ENCODE measurements at places on chromosomes 3 and 15.

DNA sequence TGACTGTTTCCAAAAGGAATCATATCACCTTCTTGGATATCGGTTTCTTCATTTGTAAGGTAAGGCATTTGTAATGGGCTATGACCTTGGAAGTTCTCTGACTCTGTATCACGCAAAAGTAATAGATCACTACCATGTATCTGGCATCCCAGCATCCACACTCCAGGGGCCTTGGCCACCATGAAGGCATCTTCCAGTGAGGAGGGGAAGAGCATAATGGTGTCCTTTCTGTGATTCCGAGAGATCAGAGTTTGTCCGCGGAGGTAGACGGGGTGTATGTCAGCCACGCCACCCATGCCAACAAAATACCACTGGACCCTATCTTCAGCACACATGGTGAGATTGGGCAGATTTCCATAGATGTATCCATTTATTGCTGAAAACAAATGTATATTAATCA lies 48.1 kb upstream of the CP start:
- no peak for DNase-seq

- no peak for DNase-seq
These were observed 60.2 kb downstream of the ABTB1 start for GRCh38 chr3:127732879-127733350.

GRCh38 chr15:28123408-28124023 lies 24.4 kb upstream of the OCA2 start:
- DNase-seq, result peak; percentile 49

- peak; percentile 1 for DNase-seq
These were observed 251.0 kb upstream of the TLE3 start for GRCh38 chr15:70348581-70349344.

- DNase-seq, result no peak
These were observed 135.3 kb upstream of the LMCD1 start for GRCh38 chr3:8366219-8366810.

GRCh38 chr3:38376098-38376816 lies 29.7 kb downstream of the XYLB start:
- no peak for DNase-seq

DNA sequence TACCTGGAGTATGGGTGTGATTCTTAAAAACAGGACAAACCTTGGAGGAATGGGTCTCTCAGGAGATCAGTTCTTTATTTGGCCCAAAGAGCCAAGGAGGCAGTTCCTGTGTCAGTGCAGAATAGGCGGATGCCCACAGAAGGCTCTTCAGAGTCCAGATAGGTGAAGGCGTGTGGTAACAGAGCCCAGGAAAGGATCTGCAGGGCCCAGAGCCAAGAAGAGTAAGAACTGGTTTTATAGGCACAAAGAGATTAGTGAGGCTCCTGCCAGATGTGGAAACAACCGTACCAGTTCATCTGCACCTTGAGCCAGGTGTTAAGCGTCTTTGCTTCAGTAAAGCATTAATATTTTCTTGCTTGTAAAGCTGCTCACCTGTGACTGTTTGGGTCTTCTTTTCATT lies 140.1 kb upstream of the BFSP2 start:
- no peak for DNase-seq

- no peak for DNase-seq
These were observed 15.9 kb upstream of the ACAD9 start for GRCh38 chr3:128863560-128863959.

GRCh38 chr15:39157882-39158281 lies 423.0 kb upstream of the THBS1 start:
- DNase-seq, result no peak

DNA sequence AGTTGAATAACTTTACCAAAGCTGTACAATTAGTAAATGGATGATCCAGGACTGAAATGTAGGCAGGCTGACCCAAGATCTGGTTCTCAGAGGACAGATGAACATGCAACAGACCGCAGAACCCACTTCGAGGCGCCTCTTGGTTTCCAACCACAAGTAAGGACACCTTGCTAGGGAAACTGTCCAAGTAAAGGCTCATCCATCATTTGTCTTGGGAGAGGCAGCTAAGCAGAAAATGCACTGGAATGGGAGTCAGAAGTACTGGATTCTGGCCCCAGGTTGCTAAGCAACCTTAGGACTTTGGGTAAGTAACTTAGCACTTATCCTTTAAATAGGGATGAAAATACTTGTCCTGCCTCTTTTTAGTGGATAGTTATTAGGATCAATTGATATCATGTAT lies 366.3 kb upstream of the LRRC3B start:
- no peak for DNase-seq

DNA sequence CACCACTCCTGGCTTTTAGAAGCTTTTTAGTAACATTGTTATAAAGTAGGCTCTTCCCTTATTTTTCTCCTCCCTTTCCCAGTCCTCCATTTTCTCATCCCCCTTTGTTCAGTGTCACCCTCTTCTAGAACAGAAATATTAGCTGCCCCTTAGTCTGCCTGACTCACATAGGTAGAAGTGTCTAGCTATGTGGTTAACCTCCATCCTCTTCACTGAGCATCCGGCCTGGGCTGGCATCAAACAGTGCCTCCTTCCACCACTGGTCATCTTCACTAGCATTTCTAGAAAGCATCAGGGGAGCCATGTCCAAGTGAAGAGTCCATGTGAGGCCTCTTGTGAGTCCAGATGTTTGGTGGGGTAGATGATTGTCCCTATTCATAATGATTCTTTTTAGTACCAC lies 70.0 kb upstream of the SKOR1 start:
- no peak for DNase-seq

DNA sequence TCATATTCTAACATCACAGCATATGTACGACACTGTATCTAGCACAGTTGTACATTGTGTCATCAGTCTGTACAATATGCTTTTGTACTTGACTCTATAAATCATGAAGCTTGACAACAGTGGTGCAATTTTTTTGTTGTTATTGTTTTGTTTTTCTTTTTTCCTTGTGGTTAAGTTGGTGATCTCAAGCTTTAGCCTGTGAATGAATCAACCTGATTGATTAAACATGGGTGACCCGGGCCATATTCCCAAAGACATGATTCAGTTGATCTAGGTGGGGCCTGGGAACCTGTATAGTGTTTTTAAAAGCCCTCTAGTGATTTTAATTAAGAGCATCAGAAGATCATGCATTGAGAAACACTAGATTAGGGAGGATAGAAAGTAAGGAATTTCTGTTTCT lies 101.8 kb upstream of the AADACL2 start:
- DNase-seq, result no peak
